ENCODE measurements at places on chromosomes 12 and 14. TPM values are rescaled to one million over a fixed set of nuclear protein-coding genes. Genes with fewer than 3 reads are reported as not detected.

APOF gene
- not detected for total RNA-seq

CLEC6A gene
- total RNA-seq, result not detected

LHX5 gene
- total RNA-seq, result not detected

E2F7 gene
- total RNA-seq, result 0.36 TPM

Measured in aorta (tissue), 5 donors.